ENCODE measurements at places on chromosomes 3 and 15. TPM values are rescaled to one million over a fixed set of nuclear protein-coding genes. Genes with fewer than 3 reads are reported as not detected.

FANCI gene
- total RNA-seq: 238 TPM

FOXL2NB gene
- total RNA-seq: not detected

- no peaks in the 10 kb centered on the region for H3K27me3 ChIP-seq
- DNase-seq: no peak
- no peak overlapping the region for H3K4me3 ChIP-seq
- H3K4me1 ChIP-seq: no peaks in the 10 kb centered on the region
These were observed 24.1 kb downstream of the MAGI1 start for GRCh38 chr3:66014651-66015050.

DNA sequence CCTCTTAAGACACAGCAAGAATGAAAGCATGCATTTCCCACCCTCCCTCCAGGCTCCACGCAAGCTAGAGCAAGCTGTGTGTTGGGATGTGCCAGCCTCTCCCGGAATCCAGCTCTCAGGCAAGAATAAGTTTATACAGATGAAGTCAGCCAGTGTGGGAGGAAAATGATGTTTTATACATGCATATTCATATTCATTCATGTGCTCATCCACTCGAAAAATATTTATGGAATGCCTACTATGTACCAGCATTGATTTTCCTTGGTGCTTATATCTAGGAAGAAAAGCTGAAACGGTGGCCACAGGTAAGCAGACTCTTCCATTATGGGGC lies 62.7 kb downstream of the KLHL6 start:
- H3K27ac ChIP-seq: no peak overlapping the region
- no peaks in the 10 kb centered on the region for H3K4me1 ChIP-seq
- no peaks in the 10 kb centered on the region for H3K27me3 ChIP-seq
- no peak overlapping the region for H3K4me3 ChIP-seq

Data from natural killer cell treated with Interleukin-12 subunit alpha and Interleukin-12 subunit beta and Interleukin-15 and Interleukin-18, amount 100 ng/mL, for 72 hours (primary cell).